ENCODE measurements at places on chromosomes 2 and 18.

DNA sequence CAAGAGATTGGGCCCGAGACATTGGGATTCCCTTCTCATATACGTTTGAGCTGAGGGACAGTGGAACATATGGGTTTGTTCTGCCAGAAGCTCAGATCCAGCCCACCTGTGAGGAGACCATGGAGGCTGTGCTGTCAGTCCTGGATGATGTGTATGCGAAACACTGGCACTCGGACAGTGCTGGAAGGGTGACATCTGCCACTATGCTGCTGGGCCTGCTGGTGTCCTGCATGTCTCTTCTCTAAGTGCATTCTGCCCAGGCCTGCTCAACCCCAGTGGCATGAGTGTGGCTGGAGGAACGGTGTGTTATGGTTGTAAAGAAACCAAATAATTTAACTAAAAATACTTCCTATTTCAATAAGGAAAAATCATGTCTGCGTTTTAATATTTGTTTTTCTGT is 29.9 kb downstream of the CPO start:
- DNase-seq = no peak

GRCh38 chr2:205902041-205902899 is 183.7 kb downstream of the INO80D start:
- no peak for DNase-seq

- no peak for DNase-seq
Observed at GRCh38 chr2:1047485-1047884, 96.8 kb downstream of the SNTG2 start.

DNA sequence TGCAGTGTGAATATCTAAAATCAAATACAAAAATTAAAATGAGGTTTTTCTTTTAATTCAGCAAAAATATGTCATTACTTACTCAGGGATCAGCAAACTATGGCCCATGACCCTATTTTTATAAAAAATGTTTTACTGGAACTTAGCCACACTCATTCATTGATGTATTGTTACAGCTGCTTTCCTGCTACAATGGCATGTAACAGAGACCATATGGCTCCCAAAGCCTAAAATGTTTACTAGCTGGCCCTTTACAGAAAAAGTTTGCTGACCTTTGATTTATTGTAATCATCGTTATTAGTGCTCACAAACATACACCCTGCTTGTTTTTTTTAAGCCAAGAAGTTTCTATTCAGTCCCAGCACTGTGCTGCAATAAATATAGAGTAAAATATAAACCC is 120.3 kb downstream of the PLA2R1 start:
- DNase-seq = no peak

DNA sequence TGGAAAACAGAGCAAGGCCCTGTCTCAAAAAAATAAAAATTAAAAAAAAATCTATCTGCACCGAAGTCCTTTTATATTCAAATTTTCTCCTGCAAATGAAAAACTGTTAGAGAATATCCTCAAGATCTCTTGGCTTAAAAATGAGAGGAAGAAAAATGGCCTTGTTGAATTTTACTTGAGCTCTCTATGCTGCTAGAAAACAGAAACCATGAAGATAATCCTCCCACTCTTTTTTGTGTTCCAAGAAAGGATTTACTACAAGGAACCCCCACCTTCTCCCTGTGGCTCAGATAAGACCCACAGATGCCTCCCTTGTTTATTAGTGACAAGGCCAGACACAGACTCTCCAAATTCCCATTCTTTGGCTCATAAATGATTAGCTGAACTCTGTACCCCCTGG is 71.0 kb downstream of the SGPP2 start:
- DNase-seq = no peak

DNA sequence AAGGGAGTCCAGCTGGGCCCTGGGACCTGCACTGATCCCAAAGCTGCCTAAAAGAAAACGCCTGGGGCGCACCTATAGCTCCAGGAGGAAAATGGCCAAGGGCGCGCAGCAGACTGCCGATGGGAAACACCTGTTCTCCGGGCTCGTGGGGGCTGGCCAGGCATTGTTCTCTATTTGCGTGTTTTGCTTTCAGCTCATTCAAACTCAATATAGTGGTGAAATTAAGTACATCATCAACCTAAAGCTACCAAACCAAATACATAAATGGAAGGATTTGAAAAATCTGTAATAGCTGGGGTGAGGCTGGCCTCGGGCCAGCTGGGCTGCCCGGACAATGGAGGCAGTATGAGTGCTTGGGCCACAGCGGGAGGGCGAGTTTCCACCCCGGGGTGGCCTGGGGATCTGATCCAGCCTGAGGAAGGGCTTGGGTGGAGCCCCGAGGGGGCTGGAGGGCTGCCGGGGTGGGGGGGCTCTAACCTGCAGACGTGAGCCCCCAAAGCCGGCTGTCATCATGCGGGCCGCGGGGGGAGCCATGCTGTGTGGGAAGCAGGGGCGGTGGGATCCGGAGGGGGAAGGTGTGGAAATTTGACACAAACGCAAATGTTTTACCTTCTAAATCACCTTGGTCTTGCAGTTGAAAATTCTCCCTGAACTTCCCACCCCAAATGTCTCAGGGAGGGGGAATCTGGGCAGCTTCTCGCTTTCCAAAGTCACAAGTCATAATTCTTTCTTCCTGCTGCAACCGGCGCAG is 77.6 kb downstream of the ASB1 start:
- no peak for DNase-seq

DNA sequence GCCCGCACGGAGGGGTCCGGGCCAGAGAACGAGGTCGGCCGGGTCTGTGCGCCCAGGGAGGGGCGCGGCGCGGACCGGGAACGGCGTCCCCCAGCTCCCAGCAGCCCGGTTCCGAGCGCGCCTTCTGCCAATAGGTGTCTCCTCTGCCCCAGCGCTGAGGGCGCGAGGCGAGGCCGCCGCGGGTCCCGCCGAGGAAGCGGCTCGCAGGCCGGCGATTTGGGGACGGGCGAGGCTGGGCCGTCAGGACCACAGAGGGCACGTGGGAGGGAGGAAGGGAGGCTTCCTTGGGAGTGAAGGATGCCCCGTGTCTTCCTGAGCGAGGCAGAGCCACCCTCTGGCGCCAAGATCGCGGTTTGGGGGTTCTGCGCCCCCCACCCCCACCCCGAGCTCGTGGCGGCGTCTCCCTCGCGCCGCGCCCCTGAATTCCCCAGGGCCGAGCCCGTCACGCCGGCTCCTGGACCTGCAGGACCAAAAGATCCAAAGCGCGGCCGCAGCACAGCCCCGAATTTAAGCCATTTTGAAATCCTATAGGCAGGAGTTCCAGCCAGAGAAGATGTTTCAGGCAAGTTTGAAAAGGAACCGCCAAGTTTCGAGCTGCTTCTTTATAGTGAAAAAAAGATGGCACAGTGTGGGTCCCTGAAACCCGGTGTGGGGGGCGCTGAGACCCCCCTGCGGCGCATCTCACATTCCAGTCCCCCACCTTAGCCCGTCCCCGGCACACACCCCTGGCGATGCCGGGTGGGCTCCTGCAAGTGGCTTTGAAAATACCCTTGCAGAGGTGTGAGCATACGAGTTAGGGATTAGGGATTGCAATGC is 909 bp downstream of the NFATC1 start:
- DNase-seq = no peak

DNA sequence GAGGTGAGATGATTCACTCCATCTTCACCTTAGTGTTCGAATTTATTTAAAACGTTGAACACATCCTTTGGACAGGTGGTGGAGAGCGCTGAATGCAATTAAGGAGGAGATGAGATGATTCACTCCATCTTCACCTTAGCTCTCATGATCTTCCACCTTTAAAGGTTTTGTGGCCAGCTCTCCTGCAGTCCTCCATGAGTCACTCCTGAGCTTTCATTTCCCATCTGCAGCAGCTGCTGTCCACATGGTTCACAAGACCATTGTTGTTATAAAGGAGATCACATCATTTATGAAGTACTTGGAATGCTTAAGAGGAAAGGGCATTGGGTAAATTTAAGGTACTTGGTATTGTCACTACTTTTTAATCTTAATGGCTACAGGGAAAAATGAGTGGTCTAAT is 298.5 kb downstream of the PAX3 start:
- DNase-seq = no peak

DNA sequence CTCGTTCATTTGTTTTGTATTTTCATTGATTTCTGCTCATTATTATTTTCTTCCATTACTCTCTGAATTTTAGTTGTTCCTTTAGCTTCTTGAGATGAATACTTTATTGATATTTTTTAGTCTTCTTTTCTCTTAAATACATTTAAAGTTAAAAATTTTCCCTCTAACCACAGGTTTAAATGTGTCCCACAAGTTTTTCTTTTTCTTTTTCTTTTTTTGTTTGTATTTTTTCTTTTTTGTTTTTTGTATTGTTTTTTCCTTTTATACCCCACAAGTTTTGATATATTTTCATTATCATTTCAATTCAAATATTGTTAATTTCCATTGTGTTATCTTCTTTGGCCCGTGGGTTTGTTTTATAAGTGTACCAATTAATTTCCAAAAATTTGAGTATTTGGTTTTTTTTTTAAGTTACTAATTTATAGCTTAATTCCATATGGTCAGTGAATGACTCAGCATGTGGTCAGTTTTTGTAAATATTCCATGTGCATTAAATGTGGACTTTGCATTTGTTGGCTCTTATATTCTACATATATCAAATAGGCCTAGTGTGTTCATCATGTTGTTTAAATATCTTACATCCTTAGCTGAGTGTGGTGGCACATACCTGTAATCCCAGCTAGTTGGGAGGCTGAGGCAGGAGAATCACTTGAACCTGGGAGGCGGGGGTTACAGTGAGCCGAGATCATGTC is 16.2 kb downstream of the CENPO start:
- no peak for DNase-seq

DNA sequence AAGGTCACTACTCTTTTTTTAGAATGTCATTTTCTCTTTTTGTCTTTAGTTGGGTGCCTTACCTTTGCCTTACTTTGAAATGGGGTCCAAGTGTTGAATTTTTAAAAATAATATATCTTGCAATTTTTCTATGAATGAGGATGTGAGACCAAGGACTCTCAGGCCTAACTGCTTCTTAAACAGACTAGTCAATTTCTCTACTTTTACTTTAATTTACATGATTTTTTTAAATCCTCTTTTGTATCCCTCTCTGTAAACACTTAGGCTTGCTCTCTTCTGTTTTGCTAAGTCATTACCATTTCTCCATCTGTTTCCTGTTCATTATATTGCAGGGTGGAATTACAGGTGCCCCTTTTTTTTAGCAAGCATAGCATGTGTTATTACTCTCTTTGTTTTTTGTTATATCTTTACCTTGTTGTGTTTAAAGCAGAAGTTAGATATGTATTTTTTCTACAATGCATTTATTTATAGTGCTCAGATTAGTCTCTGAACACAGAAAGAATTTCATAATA is 261.8 kb downstream of the SPAG16 start:
- DNase-seq = no peak

- no peak for DNase-seq
Observed at GRCh38 chr2:181483876-181484275, 26.7 kb downstream of the ITGA4 start.

- DNase-seq = no peak
Observed at GRCh38 chr18:67540559-67540958, 24.0 kb upstream of the DSEL start.

DNA sequence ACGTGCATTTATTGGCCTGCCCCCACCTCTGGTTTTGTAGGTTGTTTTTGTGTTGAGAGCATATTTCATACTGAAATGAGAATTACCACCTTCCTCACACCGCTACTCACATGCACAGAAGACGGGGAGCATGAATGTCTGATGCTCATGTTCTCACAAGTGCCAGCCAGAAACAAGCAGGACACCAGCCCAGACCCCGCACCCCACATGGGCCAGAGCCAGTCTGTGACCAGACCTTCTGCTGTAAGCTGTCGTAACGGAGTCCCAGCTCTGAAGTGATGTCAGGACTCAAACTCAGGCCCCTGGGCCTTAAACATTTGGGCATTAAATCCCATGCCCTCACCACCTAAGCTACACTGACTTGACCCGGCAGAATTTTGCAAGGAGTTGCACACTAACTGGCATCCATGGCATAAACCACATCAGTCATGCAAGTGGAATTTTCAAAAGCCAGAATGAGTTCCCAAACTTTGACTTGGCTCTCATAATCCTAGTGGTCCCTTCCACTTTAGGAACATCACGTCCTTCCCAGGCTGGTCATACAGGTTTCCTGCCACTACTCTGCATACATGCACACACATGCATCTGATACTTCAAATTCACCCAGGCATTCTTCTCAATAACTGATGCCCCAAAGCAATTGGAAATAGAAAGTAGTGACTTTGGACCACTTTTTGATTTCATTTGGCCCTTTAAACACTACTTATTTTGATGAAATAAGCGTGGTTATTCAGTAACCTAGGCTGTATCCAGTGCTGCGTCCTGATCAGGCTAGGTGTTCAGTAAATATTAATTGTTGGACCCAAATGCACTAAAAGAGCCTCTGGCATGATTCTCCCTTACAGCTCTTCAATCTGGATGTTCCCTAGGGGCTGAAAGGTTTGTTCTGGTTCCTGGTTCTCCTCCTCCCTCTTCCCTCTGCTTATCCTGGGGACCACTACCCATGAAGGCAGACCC is 223.1 kb upstream of the ID2 start:
- no peak for DNase-seq

- no peak for DNase-seq
Observed at GRCh38 chr2:42792583-42793333, at the start of gene HAAO. HAAO (minus strand) TSS chr2:42792583; CDS start chr2:42792536, 47 bp downstream.
